ENCODE measurements at places on chromosomes 12 and 14.

DNA sequence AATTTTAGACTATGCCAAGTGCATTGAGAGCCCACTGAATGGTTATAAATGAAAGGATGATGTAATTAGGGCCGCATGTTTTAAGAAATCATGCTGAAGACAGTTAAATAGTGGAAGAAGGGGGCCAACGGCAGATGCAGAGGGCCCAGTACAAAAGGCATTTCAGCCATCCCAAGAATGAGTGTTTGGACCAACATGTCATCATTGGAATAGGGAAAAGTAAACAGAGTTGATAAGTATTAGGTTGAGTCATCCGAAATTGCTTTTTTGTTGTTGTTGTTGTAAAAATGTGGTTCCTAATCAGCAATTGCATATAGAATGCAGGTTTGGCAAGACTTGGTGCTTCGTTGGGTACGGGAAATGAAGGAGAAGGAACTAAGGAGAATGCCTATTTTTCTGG is 29.5 kb downstream of the BMP4 start:
- DNase-seq, result no peak

DNA sequence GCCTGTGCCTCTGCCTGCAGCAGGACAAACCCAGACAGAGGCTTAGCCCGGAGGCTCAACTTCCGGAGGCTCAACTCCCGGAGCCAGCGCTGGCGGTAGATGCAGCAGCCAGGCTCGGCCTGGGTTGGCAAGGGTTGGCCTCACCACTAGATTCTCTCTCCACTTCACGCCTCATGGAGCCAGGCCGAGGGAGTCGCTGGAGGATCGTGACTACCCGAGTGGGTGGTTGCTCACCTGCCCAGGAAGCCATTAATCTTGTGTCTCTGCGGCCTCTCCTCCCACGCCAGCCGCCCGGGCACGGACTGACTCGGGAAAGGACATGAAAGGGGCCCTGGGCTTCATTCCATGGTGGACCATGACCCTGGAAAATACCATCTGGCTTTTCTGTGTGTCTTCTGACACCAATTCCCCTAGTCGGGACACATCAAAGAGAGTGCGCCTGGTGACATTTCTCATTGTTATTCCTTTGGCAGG is 20.8 kb downstream of the ESRRB start:
- no peak for DNase-seq

DNA sequence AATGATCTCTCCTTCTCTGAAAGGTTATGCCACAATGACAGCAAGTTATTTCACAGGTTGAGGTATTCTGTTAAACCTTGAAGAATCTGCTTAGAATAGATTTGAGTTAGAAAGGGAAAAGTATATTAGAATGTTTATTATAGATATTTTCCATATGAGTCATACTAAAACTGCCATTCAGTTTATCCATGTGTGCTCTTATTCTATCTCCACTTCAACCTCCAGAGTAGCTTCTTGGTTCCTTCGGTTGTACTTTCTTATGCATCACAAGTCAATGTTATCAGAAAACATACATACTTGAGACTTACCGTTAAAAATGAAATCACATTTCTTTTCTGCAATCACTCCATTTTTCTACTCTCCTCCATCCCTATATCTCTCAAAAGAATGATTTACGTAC is 197.7 kb downstream of the BCAT1 start:
- no peak for DNase-seq

GRCh38 chr14:50521912-50522341 is 10.4 kb downstream of the MAP4K5 start:
- no peak for DNase-seq
